Activated naive CD8-positive, alpha-beta T cell treated with anti-CD3 and anti-CD28 coated beads, Interleukin-2, amount 50 U/mL, for 24 hours (primary cell): ENCODE measurements at places on chromosomes 1 and 21.
A peak's percentile ranks its signal among the peaks of the same experiment; 100 is the strongest.

DNA sequence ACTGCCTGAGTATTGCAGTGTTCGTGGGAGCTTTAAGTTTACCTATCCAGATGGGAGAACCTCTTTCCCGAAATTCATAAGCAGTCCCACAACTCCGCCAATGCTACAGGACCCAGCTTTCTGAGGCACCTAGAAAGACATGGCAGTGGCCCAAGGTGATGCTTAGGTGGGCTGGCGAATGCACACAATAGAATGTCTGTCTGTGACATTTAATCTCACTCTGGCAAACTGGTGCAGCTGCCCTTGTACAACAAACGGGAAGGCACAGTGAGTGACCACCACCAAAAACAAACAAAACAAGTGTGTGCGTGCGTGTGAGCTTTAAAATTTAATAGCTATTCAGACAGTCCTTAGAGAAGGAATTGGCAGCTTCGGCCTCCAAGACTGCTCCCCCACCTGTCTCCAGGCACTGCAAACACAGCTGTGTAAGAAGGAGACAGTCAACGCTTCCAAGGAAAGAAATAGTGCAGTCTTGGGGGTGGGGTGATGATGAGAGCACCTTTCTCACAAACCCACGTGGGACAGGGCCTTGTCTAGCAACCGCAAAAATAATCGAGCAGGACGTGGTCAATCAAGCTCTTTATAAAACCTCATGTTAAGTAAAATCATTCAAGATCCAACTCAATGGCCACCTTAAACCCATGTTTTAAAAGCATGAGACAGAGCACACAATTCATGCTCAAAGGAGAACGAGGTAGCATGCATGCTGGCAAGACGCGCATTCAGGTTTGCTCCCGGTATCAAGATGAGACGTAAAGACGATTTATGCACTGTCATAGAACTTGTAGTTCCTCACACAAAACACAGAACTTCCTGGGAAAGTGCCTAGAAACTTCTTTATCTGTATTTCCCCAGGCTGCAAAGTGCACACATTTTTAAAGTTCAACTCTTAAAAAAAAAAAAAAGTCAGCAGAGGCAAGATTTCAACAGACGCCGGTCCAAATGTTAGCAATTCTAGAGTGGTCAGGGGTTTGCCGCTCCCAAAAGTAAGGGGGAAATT is 84.1 kb downstream of the TM2D1 start:
- no peak for DNase-seq
- H3K4me1 ChIP-seq: peaks cover 11% of the 10 kb centered on the region
- peaks cover 1% of the 10 kb centered on the region for H3K27me3 ChIP-seq
- H3K27ac ChIP-seq: peak overlapping the region; percentile 57
- H3K4me3 ChIP-seq: peak overlapping the region; percentile 70

GRCh38 chr1:32619701-32620485 is 30.5 kb downstream of the ZBTB8OS start:
- no peak for DNase-seq
- no peaks in the 10 kb centered on the region for H3K27me3 ChIP-seq
- H3K4me1 ChIP-seq: peaks cover 44% of the 10 kb centered on the region
- no peak overlapping the region for H3K27ac ChIP-seq
- H3K36me3 ChIP-seq: peaks cover 41% of the 10 kb centered on the region

DNA sequence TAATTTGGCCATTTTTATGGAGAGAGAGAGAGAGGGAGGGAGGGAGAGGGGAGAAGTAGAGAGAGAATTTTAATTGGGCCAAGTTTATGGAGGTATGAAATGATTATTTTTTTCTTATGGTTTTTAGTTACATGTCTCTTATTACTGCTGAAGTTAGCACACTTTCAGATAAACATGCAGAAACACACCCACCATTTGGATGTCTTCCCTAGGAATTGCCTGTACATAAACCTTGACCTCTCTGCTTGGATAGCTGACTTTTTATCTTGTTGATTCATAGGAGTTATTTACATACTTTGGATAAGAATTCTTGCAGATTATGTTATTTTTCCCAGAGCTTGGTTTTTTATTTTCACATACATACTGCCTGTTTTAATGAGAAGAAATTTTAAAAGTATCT is 310.2 kb upstream of the ADAMTS5 start:
- no peak overlapping the region for H3K4me3 ChIP-seq
- H3K4me1 ChIP-seq: no peaks in the 10 kb centered on the region
- no peak for DNase-seq
- no peaks in the 10 kb centered on the region for H3K27me3 ChIP-seq
- H3K36me3 ChIP-seq: no peaks in the 10 kb centered on the region

GRCh38 chr1:24572301-24572700 is 16.4 kb downstream of the NCMAP start:
- no peak overlapping the region for H3K27ac ChIP-seq
- no peak overlapping the region for H3K4me3 ChIP-seq
- no peaks in the 10 kb centered on the region for H3K36me3 ChIP-seq
- H3K27me3 ChIP-seq: no peaks in the 10 kb centered on the region

- H3K4me1 ChIP-seq: peaks cover 10% of the 10 kb centered on the region
- H3K4me3 ChIP-seq: no peak overlapping the region
- H3K27ac ChIP-seq: no peak overlapping the region
- no peaks in the 10 kb centered on the region for H3K27me3 ChIP-seq
Observed at GRCh38 chr1:200262326-200262965, 147.4 kb downstream of the ZNF281 start.
